HS-27A (cell line): ENCODE measurements at places on chromosomes 1 and 21.

- no peak for DNase-seq
Observed at GRCh38 chr1:198495631-198496030, 44.8 kb downstream of the ATP6V1G3 start.

GRCh38 chr1:228507961-228508652, 20.9 kb downstream of the RNF187 start:
- no peak for DNase-seq

GRCh38 chr1:245026247-245026646, 128.5 kb upstream of the KIF26B start:
- no peak for DNase-seq

DNA sequence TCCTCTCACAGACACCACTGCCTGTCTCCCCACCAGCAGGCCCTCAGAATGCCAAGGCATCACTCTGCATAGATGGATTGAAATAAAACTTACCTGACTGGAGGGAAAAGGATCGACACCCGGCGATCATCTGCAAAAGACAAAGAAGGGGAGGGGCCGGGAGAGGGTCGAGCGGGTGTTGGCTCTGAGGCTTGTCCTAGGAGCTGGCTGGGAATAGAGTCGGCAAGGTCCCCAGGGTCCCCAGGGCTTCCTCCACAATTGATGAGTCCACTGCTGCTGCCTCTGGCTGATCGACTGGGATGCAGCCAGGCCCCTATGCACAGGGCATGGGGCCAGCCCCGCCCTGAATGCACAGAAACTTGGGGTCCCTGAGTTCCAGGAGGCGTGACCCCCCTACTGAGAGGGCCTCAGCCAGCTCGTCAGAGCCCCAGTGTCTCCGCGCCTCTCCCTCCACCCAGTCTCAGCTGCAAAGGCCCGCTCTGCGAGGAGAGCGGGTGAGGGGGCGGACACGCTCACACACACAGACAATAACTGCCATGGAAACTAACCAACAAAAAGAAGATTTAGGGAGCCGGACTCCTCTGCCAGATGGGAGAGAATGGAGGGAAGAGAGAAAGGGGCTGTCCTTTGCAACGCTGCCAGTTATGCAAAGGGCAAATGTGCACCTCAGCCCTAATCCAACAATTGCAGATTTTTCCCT, at the start of gene KLHDC8A:
TSS of gene KLHDC8A (minus strand) at position 483 of the 700 bp plus-strand sequence. CDS start 13,318 bp downstream, outside the sequence.
- no peak for DNase-seq

DNA sequence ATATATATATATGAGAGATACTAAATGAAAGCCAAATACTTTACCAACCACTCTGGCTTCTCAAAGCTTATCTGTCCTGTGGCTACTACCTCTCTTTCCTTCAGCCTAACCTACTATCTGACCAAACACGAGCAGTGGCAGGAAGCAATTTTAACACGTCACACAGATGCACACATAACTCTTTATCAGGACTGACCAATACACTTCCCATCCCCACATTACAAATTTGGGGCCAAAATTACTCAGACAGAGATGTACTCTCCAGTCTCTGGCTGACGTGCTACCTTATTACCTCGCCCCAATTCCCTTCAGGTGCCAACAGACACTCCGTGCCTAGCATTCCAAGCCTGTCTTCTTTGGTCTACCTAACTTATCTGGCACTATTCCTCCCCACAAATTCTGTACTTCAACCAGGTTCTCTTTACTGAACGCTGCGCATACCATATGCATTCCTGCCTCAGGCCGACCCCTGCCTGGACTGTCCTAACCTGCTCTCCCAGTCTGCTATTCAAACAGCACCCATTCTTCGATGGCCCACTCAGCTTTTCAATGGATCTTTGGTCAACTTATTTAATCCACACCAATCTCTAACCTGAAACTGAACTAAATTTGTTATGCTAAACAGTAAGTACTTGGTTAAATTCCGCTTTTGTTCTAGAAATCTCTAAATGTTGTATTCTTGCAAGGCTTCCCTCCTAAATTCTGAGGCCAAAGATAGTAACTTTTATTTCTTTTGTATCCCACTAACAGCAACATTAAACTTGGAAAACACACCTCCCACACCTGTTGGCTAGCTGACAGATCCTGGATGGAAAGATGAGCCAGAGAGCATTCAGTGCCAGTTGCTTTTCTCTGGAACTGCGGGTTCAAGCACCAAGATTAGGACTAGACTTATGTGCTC, 27.9 kb downstream of the RERE start:
- no peak for DNase-seq

- no peak for DNase-seq
Observed at GRCh38 chr1:65911679-65912078, 119.0 kb downstream of the PDE4B start.

DNA sequence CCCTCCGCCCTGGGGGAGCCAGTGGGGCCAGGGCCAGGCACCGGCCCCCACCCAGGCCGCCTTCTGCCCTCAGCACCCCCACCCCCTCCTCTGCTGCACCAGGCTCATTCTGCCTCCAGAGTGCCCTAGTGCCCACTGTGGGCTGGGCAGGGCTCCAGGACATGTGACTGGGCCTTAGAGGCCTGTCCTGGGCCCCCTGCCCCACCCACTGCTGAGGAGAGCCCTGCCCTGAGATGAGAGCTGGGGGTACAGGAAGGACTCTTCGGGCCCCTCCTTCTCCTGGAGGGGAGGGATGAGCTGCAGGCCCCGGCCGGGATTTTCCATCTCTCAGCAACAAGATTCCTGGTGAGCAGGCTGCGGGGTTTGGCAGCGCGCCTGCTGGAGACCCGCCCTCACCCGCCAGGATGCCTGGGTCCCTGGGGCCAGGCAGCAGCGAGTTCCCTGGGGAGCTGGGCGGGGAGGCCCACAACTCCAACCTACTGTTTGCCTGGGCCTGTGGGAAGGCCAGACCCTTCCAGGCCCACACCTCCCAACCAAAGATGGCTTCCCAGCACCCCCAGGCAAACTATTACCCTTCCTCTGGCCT, 14.0 kb downstream of the AHDC1 start:
- no peak for DNase-seq

- no peak for DNase-seq
Observed at GRCh38 chr21:18007121-18007520, 188.0 kb upstream of the C21orf91 start.

DNA sequence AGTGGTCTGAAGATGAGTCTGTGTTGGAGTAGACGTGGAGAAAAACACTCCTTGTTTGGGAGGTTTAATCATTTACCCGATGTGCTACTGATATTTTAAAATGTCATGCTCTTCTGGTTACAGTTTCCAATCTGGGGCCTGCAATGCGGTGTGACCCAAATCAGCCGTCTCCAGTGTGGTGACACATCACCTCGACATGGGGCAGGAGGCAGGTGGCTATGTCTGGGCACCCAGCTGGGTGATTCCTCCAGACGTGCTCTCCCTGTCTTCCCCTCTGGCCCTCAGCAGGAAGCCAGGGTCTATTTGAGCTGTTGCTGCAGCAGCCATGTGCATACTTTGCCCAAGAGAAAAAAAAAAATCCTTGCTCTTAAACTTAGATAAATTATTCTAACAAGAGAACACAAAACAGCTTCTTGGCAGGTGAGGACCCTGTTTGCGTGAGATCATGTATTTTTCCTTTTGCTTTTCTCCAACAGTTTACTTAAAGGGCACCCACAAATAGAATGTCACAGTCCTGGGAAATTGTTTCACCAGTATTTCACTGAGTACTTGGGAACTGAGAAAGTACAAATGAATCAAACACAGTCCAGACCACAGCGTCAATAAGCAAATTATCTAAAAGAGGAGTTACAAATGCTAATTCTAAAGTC, 38.9 kb upstream of the MAP10 start:
- DNase-seq = no peak

DNA sequence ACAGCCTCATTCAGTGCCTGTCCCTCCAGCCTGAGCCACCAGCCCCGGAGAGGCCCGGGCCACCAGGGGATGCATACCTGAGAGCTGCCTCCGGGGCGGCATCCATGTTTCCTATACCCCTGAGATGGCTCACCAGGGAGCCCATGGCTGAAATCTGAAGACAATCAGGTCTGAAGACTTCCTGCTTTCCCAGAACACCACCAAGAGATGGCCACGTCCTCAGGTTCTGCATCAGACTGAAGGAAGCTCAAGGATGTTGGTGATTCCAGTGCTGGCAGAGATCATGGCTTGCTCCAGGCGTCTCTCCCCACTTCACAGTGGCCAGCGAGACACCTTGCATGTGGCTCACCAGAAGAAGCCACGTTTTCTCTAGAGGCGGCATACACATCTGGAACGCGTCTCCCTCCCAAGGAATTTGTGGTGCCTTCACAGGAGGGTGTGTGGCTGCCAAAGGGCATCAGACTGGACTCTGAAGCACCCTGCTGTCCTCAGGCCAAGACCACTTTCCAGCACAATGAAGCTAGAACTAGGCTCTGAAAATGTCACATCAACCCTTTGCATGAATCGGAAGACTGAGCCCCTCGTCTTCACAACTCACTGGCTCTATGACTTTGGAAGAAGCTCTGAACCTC, 170.7 kb upstream of the IRF2BP2 start:
- DNase-seq = no peak

GRCh38 chr1:51268634-51269033, 32.6 kb downstream of the RNF11 start:
- DNase-seq = no peak

DNA sequence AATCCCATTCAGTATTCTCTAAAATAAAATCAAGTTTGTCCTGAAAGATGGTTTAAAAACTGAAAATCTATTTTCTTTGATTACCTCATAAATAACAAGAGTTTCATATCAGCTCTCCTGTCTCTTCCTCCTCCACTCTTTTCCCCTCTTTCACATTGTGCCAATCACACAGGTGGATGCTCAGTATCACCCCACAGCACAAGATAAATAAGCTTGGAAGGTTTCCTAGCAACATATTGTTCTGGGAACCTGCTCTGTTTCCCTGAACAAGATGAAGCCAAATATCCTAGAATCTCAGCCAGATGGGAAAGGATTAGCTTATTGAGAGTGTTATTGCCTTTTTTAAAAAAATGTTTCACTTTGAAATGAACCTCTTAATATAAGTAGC, 45.7 kb upstream of the CACYBP start:
- DNase-seq = no peak

DNA sequence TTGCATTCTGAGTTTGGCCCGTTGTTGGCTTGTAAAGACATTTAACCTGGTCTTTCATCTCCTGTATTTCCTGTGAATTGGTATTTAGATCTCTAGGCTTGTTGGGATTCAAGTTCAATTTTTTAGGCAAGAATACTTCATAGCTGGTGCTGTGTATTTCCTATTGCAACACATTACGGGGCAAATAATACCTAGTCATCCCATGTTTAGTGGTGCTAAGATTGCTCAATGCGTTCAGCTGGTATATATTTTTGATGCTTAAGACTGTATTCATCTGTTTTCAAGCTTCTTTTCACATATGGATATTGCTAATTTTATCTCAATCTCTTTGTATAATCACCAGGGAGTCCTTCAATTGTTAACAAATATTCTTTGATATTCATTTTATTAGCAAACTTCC, 87.5 kb upstream of the ZBTB18 start:
- DNase-seq = no peak

DNA sequence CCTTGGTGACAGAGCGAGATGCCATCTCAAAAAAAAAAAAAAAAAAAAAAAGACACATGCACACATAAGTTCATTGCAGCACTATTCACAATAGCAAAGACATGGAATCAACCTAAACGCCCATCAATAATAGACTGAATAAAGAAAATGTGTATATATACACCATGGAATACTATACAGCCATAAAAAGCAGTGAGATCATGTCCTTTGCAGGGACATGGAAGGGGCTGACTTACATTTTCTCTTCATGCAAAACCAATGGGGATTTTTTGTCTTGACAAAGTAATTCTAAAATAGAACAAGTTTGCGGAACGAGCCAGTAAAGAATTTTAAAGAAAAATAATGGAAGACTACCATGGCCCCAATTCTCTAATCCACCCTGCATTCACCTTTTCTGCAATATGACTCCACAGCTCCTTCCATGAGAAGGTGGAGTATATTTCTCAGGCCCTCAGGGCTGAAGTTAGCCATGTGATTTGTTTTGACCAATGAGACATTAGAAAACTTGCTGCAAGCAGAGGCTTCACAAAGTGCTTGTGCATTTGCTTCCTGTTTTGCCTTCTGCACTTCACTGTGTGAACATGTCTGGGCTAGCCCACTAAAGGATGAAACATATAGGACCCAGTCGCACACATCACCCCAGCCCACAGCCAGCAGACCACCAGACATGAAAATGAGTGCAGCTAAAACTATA, 78.8 kb upstream of the NR5A2 start:
- no peak for DNase-seq
